ENCODE measurements at places on chromosomes 11 and 22.
A peak's percentile ranks its signal among the peaks of the same experiment; 100 is the strongest.

DNA sequence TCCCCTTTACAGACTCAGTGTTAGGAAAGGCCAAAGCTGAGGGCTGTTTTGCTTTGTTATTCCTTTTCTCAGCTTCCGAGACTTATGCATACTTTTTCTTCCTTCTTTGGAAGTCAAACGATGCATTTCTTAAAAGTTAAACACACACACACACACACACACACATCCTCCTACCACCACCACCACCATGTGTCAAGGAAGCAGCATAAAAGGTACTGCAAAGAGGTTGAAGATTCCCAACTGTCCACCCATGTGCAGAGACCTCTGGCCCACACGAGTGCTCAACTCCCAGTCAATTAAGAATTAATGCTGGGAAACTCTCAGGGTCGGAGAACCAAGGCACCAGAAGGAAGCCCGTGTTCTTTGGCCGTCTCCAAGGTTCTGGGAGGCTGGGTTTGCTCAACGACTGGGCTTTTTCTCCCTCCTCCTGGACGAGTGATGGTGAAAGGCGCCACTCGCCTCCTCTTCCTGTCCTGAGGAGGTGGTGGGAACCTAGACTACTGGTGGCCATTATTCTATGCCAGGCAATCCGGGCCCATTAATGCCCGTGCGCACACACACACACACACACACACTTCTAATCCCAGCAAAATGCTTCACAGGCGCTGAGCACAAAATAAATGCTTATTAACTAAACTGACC, 15.1 kb downstream of the MN1 start:
- no peak for DNase-seq

DNA sequence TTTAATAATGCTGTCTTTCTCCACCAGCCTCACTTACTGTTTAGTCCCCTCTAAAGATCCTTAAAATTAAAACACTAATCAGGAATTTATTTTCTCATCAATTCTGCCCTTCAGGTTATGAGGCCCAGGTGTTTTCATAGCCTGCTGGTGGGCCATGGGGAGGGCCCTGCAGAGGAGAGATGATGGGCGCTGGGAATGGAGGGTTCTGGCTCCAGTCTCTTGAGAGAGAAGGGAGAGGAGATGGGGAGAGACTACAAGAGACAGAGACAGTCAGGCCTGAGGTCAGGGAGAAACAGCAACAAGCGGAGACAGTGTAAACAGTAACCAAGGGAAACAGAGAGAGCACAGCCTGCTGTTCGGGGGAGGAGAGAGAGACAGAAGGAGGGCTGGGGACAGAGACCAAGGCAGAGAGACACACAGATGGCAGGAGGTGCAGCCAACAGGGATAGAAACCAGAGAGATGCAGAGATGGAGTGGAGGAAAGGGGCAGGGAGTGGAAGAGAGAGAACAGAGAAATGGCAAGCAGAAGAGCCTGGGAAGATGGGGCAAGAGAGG, 187.3 kb upstream of the SYT13 start:
- DNase-seq = no peak

DNA sequence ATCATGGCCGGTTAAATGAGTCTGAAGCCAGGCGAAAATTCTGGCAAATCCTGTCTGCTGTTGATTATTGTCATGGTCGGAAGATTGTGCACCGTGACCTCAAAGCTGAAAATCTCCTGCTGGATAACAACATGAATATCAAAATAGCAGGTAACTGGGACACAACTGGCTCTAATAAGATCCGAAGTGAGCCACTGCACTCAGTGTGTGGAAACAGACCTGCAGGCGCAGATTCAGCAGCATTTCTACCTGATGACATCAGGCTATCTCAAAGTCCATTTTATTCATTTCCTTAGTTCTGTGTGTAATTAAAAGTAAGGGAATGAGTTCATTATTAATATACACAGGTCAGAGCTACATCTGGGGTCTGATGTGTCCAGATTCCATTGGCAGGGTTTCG, 78.2 kb downstream of the PPP2R1B start:
- DNase-seq = no peak

DNA sequence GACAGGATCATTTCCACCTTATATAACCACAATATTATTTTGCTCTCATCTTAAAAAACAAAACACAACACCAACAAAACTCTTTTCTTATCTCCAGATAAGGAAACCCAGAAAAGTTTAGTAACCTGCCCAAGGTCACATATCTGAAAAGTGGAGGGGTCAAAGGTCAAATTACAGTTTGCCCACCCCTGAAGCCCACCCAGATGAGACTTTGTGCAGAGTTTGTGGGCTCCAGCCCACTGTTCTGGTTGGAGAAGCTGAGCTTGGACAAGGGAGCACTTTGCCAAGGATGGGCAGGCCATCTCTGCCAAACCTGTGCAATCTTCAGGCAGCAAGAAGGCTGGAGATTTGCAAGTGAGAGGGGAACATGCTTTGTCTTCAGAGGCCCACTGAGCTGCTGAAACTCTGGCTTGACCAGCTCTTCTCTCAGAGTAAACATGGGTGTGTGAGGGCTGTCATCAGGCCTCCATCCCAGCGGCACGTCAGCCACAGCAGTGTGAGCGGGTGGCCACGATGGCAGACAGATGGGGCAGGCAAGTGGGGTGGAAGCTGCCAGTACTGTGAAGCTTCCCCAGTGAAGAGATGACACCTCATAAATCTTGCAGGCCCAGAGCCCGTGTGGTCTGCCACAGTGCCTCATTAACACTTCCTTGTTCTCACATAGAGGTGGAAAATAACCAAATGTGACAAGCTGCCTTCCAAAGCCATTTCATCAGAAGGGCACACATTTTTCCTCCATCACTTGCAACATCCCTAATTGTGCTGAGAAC, 111.8 kb downstream of the CCDC81 start:
- DNase-seq = no peak

DNA sequence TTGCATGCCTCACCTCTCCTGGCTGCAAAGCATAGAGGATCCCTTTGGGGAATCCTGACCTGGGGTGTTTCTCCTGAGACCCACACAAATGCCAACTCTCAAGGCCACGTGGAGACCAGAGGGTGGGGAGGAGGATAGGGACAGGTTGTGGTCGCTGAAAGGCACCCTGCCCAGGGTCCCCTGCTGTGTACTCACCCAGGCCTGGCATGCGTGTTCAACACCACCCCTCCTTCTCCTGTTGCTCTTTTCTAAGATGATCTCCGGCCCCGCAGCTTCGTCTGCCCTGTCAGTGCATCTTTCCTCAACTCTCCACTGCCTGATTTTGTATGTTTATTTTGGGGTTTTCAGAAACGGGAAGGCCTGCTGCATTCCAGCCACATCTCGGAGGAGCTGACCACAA, 44.6 kb upstream of the PARVG start:
- DNase-seq = no peak

DNA sequence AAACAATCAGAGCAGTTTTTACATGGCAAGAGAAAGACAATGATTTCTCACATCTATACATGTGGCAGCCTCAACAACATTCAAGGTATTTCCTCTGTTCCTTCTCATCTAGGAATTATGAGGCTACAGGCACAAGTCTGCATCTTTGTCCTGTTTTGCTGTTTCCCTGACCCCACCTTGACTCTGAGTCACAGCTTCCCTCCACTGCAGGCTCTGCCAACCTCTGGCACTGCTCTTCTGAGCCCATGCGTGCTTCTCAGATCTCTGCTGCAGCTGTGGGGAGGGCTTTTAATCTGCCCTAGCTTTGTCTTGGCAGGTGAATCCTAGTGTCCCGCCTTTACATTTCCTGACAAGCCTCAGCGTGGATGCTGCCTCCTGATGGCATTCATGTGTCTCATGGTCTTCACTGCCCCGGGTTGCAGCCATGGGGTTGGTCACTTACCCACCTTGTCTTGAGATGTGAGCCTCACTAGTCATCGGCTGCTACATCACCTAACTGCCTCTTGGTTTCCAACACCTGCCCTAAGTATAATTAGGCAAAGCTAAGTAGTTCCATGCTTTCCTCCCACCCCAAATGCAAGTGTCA, 578.5 kb downstream of the TBC1D22A start:
- DNase-seq = no peak

GRCh38 chr22:45510376-45511232, 7.9 kb downstream of the FBLN1 start:
- DNase-seq = no peak

DNA sequence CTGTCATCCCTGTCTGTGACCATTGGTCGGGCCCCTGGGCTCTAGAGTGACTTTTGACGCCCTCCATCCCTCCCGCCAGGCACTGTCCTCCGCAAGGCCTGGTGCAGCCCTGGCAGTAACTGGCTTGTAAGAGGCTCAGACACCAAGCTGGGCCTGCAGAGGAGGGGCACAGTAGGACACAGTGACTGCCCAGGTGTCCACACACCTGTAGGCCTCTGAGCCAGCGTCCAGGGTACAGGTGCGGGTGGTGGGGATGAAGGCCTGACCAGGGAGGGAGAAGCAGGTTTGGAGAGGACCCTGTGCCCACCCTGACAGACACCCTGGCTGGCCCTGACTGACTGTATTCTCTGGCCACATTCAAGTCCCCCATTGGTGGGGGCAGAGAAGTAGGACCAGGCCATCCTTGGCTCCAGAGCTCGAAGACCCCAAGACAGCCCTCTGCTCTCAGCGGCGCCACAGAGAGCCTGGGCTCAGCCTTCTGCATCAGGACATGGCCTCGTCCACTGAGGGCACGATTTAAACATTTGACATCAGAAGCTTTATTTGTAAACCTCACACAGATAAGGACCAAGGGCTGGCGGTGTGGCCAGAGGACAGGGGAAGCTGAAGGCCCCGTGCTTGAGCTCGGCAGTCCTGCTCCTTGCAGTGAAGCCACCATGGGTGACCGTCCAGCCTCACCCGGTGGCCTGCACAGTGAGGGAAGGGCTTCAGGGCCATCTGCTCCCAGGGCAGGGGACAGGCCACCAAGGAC, 31.4 kb downstream of the PPIL2 start:
- no peak for DNase-seq

DNA sequence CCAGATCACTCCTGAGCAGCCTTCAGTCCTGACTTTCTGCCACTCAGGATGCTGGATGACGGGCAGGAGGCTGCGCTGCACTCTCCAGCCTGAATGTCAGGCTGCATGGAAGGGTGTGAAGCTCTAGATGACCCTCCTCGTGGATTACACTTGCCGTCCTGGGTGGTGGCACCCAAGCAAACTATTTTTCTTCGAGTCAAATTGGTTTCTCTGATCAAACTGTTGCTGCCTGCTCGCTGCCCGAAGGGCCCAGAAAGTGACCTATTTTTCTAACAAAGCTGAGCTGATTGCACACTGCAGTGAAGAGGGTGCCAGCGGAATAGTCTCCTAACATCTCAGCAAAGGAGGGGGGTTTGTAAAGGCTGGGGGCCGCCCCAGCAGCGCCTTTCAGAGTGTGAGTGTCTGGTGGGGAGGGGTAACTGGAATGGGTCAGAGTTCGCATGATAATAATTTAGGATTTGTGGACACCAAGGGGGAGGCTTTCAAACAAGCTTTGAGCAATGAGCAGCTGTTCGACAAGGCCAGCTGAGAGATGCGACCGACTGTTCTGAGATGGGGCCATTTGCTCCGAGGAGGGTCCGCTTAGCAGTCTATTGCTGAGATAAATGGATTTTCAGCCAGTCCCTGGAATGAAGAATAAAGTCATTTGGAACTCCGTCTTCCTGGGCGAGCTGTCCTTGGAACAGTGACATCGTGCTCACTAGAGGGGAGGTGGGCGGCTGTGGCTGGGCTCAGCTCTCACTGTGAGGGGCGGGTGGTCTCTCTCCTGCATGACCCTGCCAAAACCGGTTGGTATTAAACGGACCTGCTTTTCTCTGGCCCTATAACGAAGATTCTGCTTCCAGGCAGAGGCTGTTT, 537.6 kb downstream of the BRD1 start:
- no peak for DNase-seq

DNA sequence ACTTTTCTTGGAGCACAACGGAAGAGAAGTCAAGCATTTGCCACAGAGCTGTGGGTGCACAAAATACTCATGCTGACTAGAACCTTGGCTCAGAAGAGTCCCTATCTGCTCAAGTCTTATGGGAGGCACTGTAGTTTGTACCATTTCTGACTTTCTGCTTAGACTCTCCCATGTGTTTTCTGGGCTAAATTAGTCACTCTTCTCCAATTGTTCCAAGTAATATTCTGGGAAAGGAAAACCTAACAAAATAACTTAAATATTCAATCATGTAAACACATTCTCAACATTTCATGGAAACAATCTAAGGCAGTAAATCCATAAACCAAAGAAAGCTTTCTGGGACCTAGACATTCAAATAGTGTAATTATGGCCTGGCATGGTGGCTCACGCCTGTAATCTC, 220.7 kb downstream of the SWAP70 start:
- no peak for DNase-seq

- no peak for DNase-seq
These were observed 24.4 kb downstream of the NPTXR start for GRCh38 chr22:38819387-38819940.

DNA sequence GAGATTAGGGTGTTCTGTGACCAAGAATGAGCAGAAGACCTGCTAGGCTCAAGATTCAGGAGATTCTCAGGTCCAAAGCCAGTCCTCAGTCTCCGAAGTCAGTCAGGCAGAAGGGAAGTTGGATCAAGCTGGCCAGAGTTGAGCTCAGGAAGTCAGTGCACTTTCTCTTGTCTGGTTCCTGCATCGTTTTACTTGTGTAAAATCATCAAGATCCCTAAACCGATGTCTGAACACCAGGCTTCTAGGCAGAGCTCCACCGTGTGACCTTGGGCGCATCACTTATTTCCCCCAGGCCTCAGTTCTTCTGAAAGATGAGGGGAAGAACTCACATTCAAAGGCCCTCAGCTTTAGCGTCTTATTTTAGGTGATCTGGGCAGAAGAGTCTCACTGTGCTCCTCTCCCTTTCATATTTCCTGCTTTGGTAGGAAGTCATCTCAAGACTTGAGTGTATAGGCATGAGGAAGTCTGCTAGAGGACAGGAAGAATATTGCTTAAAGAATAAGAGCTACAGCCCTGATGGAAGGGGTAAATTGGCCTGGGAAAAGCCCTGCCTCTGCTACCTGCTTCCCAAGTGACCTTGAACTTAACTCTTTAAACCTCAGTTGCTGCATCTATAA, 20.2 kb downstream of the NF2 start:
- DNase-seq = peak; percentile 25

GRCh38 chr11:103370076-103370475, 260.9 kb downstream of the DYNC2H1 start:
- no peak for DNase-seq

DNA sequence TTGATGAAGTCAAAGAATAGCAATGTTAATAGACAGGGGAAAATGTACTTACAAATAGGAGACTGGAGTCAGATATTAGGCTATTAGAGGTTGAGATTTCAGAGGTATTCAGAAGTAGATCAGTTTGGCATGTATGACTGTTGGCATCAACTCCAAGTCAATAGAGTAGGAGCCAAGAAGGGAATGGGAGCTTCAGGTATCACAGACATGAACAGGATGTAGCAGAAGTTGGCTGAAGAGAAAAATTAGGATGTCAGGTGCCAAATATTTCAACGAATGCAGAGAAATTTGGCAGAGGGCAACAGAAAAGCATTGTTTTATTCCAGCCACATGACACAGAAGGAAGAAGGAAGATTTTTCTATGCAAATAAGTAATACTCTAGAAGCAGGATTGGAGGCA, 69.7 kb downstream of the GLYATL1 start:
- DNase-seq = no peak

GRCh38 chr11:124878759-124879492, 13.7 kb downstream of the ROBO3 start:
- no peak for DNase-seq

- no peak for DNase-seq
These were observed 30.4 kb downstream of the COMMD9 start for GRCh38 chr11:36258730-36259360.

All from activated T-cell treated with anti-CD3 and anti-CD28 coated beads, Interleukin-2, amount 50 U/mL, for 1 hour (primary cell).